Neural progenitor cell (in vitro differentiated cells): ENCODE measurements at places on chromosomes 12 and 14.

- no peak for DNase-seq
Observed at GRCh38 chr12:47156167-47156736, 76.5 kb upstream of the AMIGO2 start.

- no peak for DNase-seq
Observed at GRCh38 chr14:64746298-64747250, 42.4 kb downstream of the PLEKHG3 start.

- no peak for DNase-seq
Observed at GRCh38 chr14:93537951-93538350, 107.2 kb downstream of the UNC79 start.

- DNase-seq, result no peak
Observed at GRCh38 chr12:121816925-121817647, 13.3 kb downstream of the SETD1B start.

GRCh38 chr12:54009171-54010052 lies 627 bp downstream of the HOXC8 start:
- DNase-seq, result no peak

DNA sequence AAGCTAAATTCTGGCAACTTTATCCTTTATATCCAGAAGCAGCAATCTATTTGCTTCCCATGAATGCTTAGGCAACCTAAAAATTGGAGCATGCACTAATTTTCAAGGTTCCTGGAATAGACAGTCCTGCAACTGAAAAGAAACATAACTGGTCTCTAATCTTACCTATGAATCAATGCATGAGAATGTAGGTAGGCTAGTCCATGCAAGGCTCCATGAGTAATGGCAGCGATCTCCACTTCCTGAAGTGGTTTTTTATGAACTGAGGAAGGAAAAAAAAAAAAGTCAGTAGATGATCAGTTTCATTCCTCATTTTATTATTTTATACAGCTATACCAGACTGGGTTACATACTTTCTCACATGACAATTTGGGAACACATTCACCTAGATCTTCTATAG lies 102.0 kb downstream of the PEBP1 start:
- no peak for DNase-seq

DNA sequence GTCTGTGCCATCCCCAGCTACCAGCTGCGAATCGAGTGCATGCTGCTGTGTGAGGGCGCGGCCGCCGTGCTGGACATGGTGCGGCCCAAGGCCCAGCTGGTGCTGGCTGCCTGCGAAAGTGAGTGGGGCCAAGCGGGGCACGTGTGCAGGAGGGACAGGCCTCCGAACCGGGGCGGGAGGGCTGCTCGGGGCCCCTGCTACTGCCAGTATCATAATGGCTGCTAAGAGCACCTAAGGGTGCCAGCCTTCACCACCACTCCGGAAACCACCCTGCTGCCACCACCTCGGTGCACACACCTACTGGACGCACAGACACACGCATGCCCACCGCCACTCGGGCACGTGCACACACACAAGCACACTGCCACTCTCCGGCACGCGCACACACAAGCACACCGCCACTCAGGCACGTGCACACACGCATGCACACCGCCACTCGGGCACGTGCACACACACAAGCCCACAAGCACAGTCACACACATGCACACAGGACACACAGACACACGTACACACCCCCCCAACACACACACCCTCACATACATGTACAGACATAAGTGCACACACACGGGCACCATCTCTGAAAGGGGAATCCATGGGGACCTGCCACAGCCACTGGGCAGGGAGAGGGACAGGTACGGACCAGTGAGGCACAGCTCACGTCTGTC lies 13.8 kb upstream of the ADSS1 start:
- no peak for DNase-seq

GRCh38 chr12:19431407-19432308 lies 7.6 kb upstream of the AEBP2 start:
- no peak for DNase-seq

GRCh38 chr12:2413999-2414792 lies 361.4 kb downstream of the CACNA1C start:
- DNase-seq, result no peak

- DNase-seq, result peak; percentile 44
Observed at GRCh38 chr12:115771065-115771464, 506.4 kb downstream of the MED13L start.

DNA sequence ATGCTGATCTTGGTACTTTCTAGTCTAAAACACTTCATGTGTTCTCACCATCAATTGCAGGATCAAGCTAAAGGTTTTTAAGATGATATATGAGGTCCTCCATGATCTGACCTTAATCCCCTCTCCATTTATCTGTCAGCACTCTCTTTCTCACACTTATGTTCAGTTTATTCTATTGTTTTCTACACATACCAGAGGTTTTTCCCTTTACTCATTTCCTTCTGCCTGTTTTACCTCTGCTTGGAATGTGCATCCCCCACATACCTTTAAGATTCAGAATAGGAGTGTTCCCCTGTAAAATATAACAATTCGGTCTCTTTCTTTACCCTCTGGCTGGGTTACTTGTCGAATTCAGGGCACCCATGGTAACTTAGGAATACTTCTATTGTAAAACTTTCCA lies 219.1 kb upstream of the PKP2 start:
- no peak for DNase-seq

GRCh38 chr12:106369624-106370346 lies 12.2 kb downstream of the POLR3B start:
- no peak for DNase-seq

GRCh38 chr14:94659256-94659655 lies 47.1 kb downstream of the SERPINA3 start:
- no peak for DNase-seq

DNA sequence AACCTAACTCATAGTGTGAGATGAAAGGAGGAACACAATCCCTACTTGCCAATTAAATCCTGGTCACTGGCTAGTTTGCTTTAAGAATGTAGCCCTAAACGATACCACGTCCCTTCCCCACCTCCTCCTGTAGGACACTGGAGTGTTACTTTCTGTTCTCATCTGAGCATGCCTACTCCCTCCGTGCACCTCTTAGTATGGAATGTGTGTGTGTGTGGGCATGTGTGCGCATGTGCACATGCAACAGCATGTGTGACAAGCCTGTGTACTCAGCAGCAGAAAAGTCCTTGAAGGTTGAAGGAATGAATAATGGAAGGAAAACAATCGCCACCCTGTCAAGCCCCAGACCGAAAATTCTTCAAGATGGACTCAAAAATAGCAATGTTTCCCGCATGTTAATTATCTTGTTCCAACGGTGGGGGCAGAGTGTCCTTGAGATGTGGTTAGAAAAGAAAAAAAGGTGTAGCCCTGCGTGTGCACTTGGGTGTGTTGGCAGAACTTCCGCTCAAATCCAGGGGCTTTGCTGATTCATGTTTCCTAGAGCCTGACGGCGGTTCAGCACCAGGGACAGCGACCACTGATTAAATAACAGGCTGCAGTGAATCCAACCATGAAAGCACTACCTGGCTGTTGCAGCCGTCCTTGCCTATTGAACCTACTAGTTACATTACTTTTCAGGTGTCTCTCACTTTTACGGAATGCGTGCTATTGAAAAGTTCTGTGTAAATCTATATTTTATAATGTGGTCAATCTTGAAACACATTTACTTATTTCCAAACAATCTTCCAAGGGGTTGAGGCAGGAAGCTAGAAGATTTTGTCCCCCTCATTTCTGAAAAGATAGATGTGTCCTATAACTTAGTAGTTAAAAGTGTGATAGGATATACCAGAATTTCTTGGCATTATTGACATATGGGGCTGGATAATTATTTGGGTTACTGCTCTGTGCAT lies 79.8 kb downstream of the SRRM4 start:
- DNase-seq, result peak; percentile 89

DNA sequence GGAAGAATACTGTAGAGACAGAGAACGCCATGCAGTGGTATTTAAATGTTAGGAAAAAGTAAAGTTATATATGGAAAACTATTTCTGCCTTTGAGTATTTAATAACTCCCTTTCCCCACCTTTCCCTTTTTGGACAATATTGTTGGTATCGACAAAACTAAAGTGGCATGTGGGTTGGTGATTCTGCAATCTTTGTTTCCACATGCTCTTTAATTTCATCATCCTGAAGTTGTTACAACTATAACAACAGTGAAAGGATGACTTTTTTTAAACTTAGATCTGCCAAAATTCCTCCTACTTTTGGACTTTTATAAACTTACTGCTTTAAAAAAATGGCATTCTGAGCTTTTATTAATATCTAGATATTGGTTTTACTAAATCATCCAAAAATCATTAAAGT lies 25.3 kb downstream of the TTC8 start:
- no peak for DNase-seq

GRCh38 chr12:124904306-124905098 lies 9.9 kb downstream of the UBC start:
- DNase-seq, result peak; percentile 25

DNA sequence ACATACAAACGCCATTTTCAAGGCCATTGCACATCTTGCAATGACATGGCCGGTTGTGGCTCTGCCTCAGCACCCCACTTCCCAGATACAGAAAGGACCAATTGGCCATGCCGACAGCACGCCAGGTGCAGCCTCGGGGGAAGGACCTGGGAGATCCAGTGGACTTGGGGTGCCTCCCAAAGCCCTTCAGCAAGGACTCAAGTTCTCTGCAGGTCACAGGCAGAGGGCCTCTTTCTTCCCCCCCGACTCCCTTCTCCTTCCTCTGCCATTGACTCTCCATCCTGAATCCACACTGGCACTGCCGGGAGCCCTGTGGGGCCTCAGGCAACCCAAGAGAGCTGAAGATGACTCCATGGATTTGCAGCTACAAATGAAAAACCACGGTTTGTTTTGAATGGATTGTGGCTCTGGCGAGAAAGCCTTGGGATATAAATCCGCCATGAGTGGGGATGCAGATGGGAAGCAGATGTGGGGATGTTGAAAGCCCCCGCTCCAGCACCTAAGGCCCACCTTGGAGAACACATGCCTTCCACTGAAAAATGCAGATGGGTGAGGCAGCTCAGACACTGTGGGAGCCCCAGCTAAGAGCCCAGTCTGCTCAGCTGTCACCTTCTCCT lies 35.1 kb upstream of the LTBP2 start:
- no peak for DNase-seq

- no peak for DNase-seq
Observed at GRCh38 chr12:79618848-79619404, 71.8 kb downstream of the PAWR start.

DNA sequence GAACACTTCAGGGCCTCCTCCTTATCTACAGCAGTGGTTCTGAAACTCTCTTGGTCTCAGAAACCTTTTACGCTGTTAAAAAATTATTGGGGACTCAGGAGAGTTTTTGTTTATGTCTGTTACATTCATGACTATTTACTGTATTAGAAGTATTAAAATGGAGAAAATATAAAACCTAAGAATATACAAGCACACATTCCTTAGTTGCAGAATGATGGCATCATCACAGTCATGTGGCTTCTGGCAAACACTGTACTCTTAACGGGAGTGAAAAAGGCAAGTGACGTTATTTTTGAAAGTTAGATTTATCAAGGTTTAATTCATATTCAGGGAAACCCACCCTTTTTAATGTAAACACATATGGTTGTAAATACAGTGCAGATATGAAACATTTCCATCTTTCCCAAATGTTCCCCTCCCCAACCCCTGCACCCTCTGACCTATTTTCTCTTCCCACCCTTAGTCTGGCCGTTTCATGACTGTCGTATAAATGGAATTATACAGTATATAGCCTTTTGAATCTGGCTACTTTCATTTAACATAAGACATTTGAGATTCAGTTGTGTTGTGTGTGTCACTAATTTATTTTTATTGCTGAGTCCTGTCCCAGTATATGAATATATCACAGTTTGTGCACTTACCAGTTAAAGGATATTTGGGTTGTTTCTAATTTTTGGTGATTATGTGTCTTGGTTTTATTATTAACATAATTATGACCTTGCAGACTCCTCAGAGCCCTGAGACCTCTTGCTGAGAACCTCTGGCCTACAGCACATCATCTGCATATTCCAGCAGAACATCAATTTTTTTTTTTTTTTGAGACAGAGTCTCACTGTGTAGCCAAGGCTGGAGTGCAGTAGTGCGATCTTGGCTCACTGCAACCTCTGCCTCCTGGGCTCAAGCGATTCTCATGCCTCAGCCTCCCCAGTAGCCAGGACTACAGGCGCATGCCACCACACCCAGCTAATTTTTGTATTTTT lies 457.0 kb downstream of the PCNX1 start:
- no peak for DNase-seq

DNA sequence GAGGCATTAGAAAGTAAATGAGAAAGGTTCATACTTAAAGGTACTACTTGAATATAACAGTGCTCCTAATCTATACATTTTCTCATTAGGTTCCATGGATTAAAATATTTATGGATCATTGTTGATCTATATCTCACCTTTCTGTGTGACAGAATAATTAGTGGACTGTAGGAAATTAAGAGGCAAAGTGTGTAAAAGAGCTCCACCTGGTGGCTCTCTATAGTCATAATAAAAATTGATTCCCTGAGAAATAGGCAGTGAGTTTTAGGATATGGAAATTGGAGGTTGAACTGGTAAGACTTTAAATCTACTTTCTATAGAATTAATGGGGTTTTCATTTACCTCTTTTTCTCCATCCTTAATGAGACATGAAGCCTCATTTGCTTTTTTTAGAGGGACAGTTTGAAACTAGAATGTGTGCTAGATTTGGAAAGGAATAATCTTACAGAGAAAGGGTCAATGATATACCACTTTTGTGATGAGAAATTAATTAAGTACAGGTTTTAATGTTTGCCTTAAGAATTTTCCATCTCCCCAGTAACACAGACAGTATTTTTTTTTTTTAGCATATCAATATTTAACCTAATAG lies 11.8 kb upstream of the DERA start:
- DNase-seq, result peak; percentile 38

- DNase-seq, result no peak
Observed at GRCh38 chr12:1503281-1503711, 91.1 kb downstream of the FBXL14 start.
